ENCODE measurements at places on chromosomes 7 and 10. TPM values are rescaled to one million over a fixed set of nuclear protein-coding genes. Genes with fewer than 3 reads are reported as not detected.

MYH16 gene
- not detected for total RNA-seq

ANKRD22 gene
- total RNA-seq = 0.18 TPM

DNA sequence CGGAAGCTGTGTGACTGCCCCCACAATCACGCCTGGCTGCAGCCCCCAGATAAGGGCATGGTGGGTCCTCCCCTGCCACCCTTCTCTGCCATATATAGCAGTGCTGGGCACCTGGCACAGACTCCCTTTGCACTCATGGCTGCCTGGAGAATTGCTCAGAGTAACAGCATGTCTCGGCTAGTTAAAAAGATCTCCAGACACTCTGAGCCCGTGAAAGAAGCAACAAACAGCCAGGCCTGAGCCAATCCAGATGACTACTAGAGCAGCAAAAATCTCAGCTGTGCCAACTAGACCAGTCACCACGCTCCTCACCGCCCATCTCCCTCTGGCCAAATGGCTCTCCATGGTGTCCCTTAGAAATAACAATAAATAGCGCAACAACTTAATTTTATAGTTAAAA is 71.3 kb downstream of the PARD3 start:
- DNase-seq = no peak

- DNase-seq = no peak
These were observed 119.9 kb downstream of the GPR37 start for GRCh38 chr7:124645704-124646103.

BLOC1S2 gene
- 28.7 TPM for total RNA-seq

DNA sequence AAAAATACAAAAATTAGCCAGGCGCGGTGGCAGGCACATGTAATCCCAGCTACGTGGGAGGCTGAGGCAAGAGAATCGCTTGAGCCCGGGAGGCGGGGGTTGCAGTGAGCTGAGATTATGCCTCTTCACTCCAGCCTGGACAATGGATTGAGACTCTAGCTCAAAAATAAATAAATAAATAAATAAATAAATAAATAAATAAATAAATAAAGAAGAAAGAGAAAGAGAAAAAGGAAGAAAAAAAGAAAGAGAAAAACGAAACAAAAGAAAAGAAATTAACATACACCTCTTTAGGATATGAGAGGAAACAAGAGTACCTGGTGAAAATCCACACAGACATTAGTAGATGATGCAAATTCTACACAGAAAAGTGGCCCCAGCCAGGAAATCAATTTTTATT is 713.7 kb upstream of the POT1 start:
- DNase-seq = no peak

GRCh38 chr10:74690393-74690792 is 136.0 kb upstream of the KAT6B start:
- DNase-seq = no peak

SSMEM1 gene
- not detected for total RNA-seq

LIPM gene
- total RNA-seq = not detected

DNA sequence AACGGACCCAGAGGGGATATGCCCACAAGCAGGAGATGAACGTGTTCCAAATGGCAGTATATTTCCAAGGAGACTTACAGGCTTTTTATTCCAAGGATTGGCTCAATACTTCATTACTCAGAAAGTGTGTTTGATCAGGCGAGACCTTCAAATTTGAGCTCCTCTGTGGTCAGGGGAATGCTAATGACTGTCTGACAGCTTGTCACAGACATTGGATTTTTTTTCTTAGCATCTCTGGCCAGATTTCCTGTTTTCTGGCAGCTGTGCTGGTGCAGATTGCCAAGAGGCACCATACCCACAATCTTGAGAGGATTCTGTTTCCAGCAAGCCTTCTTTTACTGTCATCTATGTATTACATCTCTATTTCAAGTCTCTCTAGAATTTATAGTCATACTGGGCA is 93.8 kb downstream of the C1GALT1 start:
- no peak for DNase-seq

HELLS gene
- 132 TPM for total RNA-seq

OR2A42 gene
- not detected for total RNA-seq

GRCh38 chr7:130154501-130155317 is 50.5 kb downstream of the TMEM209 start:
- DNase-seq = no peak

PIK3AP1 gene
- total RNA-seq = 40.0 TPM

DNA sequence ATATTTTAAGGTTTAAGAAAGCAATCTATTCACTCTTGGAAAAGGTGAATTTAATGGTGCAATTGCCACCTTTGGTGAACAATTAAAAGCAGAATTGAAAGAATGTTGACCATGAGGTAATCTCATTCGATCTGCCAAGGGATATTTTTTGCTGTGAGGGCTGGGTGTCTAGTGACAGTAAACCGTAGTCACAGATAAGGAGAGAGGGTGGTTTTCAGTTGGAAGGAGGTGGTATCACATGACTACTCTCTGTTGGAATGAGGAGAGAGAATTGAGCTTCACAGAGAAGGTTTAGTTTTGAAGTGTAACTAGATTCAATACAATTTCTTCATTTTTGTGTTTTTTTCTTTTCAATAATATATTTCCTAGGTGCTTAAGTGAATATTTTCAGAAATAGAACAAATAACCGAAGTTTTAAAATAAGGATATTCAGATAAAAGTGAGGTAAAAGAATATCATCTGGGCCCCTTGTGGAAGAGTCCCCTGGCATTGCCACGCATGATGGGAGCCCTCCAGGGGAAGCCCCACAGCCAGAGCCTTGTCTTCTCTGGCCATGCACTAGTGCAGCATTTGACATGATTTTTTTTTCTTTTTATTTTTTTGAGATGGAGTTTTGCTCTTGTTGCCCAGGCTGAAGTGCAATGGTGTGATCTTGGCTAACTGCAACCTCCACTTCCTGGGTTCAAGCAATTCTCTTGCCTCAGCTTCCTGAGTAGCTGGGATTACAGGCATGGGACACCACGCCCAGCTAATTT is 73.4 kb downstream of the GPR141 start:
- no peak for DNase-seq

GRCh38 chr7:131553931-131554330 is 2.5 kb downstream of the PODXL start:
- no peak for DNase-seq

- no peak for DNase-seq
These were observed 102.8 kb upstream of the RET start for GRCh38 chr10:42973870-42974692.

DNA sequence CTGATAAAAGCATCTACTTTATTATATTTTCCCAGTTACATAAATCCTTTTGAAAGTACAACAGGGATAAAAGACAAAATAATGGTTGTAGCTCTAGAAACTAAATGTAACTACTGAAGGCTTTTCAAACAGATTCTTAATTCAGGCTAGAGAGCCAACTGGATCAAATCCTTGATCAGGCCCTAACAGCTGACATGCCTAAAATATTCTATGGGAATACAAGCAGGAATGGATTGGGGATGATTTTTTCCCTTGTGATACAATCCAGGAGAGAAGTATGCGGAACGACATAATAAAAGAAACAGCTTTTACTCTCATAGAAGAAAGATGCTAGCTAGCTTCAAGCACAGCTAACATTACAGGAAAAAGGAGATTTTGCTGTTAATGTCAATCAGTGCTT is 49.0 kb downstream of the NT5C2 start:
- DNase-seq = no peak

SMKR1 gene
- total RNA-seq = 1.7 TPM

DDC gene
- total RNA-seq = 44.6 TPM

DNA sequence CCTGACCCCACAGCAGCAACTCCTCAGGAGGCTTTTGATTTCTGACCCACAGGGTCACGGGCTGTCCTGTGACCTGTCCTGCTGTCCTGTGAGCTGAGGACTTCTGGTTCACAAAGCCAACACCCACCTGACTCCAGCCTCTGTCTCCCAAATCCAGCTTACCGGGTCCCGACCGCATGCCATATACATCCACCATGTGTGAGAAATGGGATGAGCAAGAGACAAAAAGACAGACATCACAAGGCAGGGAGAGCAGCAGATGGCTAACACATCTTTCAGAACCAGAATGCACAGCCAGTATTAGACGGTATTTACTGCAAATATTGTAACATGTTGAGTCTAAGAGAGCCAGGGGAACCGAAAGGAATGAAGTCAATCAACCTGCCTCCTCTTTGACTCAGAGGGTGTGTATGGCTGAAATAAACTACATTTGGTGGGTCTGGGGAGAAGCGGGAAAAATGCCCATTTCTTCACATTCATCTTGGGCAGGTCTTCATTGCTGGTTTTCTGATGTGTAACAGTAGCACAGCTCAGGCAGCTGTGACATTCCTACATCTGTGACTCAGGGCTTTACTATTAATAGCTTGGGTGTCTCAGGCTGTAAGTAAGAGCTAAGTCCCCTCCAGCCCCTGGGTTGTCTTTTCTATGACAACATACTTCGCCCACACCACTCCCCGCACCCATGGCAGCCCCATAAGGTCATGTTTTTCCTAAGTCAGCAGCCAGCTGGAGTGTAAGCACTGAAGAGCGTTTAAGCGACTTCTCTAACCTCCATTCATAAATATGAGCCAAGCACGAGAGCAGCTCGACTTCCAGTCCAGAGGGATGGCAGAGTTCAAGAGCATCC is 25.0 kb downstream of the ABLIM1 start:
- no peak for DNase-seq

CD36 gene
- 7.7 TPM for total RNA-seq

CDCA7L gene
- 53.0 TPM for total RNA-seq

GRCh38 chr7:64541438-64542359 is 21.2 kb downstream of the ZNF680 start:
- no peak for DNase-seq

GRCh38 chr10:121864653-121865052 is 63.2 kb downstream of the ATE1 start:
- DNase-seq = no peak

DNA sequence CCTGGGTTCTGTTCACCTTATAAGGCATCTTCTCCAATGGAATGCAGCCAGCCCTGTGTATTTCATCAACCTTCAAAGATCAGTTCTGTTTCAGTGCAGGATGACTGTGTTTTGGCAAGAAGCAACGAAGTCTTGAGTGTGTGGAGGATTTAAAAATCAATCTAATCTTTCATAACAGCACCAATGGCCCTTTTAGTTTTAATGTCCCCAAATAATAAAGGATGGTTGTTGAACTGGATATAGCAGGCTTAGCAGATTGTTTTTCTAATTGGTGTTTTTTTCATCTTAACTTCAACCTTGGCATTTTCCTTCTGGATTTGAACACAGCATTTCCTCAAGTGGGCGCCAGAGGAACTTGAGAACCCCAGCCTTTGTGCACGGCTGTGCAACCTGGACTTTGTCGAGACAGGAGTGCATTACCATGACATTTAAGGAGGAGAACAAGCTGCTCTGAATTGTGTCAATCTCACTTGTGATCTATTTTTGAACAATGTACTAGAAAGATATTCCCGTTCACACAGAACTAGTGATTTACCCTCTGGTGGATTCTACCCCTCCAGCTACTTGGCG is 313.3 kb upstream of the AKR1E2 start:
- DNase-seq = no peak

- DNase-seq = no peak
These were observed 582 bp downstream of the STEAP2 start for GRCh38 chr7:90212149-90212495.

ADAM12 gene
- 1.8 TPM for total RNA-seq

DNA sequence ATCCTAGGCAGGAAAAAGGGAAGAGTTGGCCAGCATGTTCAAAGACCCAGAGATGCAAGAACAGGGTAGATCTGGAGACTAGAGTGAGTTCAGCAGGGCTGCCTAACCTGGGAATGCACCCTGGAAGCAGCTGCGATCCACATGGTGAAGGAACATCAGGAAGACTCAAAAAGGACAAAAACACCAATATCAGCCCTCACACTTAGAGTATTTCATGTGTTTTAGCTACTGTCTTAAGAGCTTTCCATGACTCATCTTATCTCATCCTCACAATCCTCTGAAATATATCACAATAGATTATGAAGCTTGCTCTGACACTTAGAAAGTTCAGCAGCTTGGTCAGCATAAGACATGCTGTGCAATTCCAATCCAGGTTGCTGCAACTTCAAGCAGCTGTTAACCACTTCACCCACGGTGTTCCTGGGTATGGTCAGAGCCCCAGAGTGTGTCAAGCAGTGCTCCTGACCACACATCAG is 380.9 kb downstream of the PARD3 start:
- DNase-seq = no peak

DNA sequence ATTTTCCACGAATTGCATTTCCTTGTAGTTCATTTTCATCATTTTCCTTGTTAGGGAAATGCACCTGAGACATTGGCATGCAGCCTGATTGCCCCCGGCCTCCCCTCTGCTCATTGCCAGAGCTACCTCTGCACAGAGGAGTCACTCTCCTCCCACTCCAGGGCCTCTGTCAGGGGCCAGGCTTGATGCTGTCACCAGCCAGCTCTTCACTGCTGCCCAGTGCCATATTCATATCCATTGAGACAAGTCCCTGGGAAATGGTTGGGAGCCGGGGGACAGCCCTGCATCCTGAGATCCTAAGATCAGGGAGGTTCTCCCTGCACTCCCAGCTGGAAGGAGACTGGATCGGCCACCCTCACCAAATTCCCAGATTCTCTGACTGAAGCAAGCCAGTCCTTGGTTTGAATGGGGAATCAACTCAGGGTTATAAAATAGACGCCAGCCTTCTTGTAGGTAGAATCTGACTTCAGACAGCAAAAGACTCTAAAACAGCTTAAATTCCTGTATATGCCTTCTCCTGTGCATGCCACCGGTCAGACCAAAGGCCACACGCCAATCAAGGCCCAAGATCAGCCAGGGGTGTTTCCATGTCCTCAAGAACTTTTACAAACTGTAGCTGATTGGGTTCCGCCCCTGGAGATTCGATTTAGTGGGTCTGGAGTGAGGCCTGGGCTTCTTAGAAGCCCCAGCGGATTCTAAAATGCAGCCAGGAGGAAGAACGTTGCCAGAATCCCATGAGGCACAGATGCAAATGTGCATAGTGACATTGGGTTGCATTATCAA is 86.5 kb downstream of the PARP12 start:
- no peak for DNase-seq

AQP1 gene
- 1.4 TPM for total RNA-seq

FEZF1 gene
- total RNA-seq = not detected

GPR37 gene
- total RNA-seq = 6.6 TPM

- DNase-seq = no peak
These were observed 28.2 kb upstream of the PAX2 start for GRCh38 chr10:100717166-100717565.

GRCh38 chr10:127306479-127306878 is 110.1 kb upstream of the INSYN2A start:
- no peak for DNase-seq

TMEM139 gene
- 5.1 TPM for total RNA-seq

GRCh38 chr7:95772771-95773581 is 622 bp downstream of the DYNC1I1 start:
- no peak for DNase-seq

DNA sequence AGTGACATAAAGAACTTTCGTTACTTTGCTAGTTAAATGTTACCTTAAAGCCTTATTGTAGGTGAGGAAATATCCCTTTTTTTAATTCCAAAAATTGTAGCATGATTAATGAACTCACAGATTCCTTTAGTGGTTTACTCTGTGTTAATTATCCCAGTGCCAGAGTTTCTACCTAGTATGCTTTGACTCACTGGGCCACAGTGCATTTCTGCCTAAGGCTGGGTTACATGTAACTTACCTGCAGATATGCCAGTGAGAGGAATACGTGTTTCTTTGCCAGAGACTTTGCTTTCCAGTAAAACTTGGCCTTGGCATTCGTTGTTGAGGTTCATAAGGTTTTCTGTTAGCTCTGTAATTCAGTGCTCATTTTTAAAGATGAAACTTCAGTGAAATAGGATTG is 380.8 kb upstream of the LRGUK start:
- no peak for DNase-seq

MEST gene
- total RNA-seq = 628 TPM

All from progenitor cell of endocrine pancreas (in vitro differentiated cells).